ENCODE measurements at places on chromosomes 4 and X. TPM values are rescaled to one million over a fixed set of nuclear protein-coding genes. Genes with fewer than 3 reads are reported as not detected.

- peak; percentile 43 for DNase-seq
Measured at GRCh38 chrX:20263474-20263873, 3.2 kb downstream of the RPS6KA3 start.

- DNase-seq, result no peak
Measured at GRCh38 chrX:140433582-140433981, 71.3 kb downstream of the SOX3 start.

GRCh38 chr4:963276-964225, 9.8 kb downstream of the DGKQ start:
- no peak for DNase-seq

GRCh38 chr4:166012129-166013030, 139.3 kb downstream of the TLL1 start:
- DNase-seq, result no peak

GRCh38 chr4:6391852-6392188, 80.6 kb downstream of the PPP2R2C start:
- no peak for DNase-seq

GRCh38 chr4:23814996-23815660, 74.7 kb downstream of the PPARGC1A start:
- no peak for DNase-seq

Gene HMX1
- not detected for total RNA-seq

Gene ATP7A
- 6.6 TPM for total RNA-seq

DNA sequence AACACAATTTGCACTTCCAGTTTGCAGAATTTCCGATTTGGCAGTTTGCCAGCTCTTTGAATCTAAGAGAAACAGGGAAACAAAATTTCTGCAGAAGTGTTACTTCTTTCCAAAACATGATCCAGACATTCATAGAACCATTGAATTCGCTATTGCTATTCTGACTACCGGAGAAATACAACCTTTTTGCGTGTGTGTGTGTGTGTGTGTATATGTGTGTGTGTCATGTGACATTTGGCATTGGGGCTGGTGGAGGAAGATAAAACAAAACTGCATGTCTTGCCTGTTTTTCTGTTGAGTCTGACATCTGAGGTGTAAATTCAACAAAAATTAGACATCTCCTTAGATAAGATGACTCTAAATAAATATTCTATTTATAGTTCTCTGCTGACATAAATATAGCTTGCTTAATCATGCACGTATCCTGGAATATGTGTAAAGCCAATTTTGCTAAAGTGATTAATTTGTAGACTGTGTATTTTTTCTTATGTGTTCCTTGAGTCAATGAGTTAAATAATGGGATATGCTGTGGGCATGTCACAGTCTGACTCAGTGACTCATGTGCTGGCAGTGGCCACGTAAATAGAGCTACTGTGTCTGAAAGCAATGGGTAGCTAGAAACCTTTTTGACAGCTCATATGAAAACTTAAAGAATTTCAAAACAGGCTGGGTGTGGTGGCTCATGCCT, 98.9 kb downstream of the HPGD start:
- DNase-seq, result peak; percentile 86

- no peak for DNase-seq
Measured at GRCh38 chr4:183941964-183942363, 36.9 kb downstream of the STOX2 start.
